AG09309 (cell line): ENCODE measurements at places on chromosomes 3 and 15.

GRCh38 chr15:89621547-89621946, 33.7 kb downstream of the KIF7 start:
- no peak for DNase-seq

- no peak for DNase-seq
Observed at GRCh38 chr3:53645754-53646153, 151.3 kb downstream of the CACNA1D start.

- DNase-seq: peak; percentile 58
Observed at GRCh38 chr15:43872416-43873020, 45.7 kb downstream of the WDR76 start.

DNA sequence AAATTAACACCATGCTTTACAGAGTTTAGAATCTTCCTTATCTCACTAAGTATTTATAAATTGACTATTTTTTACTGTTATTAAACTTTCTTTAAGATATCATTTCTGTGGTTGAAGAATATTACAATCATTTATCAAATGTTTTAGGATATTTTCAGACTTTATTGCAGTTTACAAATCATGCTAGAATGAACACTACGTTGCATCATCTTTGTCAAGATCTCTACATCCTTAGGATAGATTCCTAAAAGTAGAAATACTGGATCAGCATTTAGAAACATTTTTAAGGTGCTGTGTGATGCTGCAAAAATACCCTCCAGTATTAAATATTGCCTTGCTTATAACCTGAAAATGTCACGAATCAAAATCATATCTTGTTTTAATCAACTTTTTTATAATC, 2.5 kb upstream of the PLD1 start:
- no peak for DNase-seq

GRCh38 chr3:89032346-89033013, 74.9 kb upstream of the EPHA3 start:
- no peak for DNase-seq

GRCh38 chr3:46564190-46565021, 1.7 kb downstream of the LRRC2 start:
- DNase-seq: no peak

GRCh38 chr3:139095803-139096466, 51.2 kb upstream of the PRR23C start:
- DNase-seq: no peak

- DNase-seq: no peak
Observed at GRCh38 chr3:194854206-194854605, 168.5 kb downstream of the FAM43A start.

DNA sequence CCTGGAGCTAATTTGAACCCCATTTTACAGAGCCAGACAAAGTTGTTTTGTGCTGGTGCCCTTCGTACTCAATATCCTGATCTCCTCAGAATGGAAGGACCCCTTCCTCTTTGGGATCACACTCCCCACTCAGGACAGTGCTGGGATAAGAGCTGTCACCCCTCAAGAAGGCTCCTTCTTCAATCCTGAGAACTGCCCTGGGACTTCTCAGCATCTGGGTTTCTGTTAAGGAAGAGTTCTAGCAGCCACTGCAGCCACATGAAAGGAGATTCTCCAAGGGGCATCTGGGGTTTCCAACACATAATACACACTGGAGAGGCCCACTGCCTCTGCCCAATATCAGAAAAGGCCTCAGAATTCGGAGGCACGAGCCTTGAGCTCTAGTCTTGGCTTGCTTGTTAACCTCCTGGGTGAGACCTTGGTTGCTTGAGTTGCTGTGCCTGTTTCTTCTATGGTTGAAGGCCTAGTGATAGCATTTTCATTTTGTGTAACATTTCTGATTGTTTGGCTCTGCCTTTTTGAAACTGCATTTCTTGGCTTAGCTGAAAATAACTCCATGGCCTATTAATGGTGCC, 78.8 kb upstream of the NMNAT3 start:
- no peak for DNase-seq

- DNase-seq: no peak
Observed at GRCh38 chr15:42233107-42233506, 25.0 kb upstream of the VPS39 start.

DNA sequence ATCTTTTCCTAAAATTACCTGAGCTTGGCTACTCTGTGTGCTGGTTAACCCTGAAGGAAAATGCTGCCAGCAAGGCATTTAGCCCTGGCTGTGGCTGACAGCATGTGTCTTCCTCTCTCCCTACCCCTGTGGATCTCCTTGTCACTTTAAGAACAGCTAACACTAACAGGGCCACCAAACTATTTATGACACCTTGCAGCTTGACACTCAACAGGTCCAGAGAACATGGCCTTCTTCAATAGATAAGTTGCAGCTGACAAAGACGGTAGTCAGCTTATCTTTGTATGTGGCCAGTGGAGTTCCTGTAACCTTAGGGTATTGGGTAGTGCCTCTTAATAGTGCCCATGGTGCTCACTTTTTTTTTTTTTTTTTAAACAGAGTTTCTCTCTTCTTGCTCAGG, 32.0 kb upstream of the COPB2 start:
- DNase-seq: no peak

- peak; percentile 37 for DNase-seq
Observed at GRCh38 chr15:99143655-99144610, 39.1 kb downstream of the SYNM start.

DNA sequence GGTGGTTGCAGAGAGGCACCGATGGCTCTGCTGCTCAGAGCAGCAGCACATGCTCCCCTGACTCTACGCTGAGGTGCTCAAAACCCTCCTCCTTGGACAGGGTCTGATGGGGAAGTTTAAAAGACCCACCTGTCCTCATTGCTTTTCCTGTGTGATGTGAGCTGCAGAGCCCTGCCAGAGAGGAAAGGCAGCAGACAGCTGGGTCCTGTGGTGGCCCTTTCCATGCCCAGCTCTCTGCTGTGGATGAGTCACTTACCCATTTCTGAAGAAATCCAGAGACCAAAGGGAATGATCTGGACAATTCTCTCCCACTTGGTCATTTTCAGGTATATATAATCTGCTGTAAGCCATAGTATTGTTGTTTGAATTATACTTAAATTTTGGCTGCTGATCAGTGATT, 121.7 kb downstream of the CHDH start:
- no peak for DNase-seq

- DNase-seq: no peak
Observed at GRCh38 chr3:107272471-107272870, 104.8 kb upstream of the CCDC54 start.

DNA sequence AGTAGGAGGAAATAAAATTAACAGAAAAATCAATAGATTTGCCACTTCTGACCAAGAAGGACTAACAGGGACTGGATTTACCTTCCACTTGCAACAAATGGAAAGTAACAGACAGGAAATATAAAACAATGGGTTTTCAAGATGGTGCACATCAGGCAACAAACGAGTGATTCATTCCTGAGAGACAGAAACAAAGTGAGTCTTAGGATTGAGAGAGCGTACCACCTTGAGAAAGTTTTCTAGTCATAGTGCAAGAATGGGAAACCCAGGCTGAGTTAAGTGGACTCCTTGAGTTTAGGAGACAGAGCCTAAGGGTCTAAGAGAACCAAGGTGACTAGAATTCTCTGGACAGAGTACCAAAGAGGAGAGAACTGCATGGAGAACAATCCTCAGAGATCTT, 101.7 kb downstream of the PPP2R3A start:
- no peak for DNase-seq

DNA sequence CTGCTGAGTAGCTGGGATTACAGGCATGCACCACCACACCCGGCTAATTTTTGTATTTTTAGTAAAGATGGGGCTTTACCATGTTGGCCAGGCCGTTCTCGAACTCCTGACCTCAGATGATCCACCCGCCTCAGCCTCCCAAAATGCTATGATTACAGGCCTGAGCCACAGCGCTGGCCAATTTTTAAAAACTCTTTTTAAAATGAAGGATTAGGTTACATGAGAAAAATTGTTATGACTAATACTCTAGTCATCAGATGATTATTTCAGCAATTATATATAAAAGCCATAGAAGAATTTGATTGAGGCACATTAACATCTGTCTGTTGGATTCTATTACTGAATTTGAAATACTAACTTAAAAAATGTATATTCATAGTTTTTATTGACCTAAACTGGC, 134.1 kb upstream of the MNS1 start:
- DNase-seq: peak; percentile 21

GRCh38 chr3:125229707-125230106, 17.2 kb upstream of the SLC12A8 start:
- DNase-seq: no peak

- no peak for DNase-seq
Observed at GRCh38 chr3:69058180-69058946, 6.2 kb upstream of the TMF1 start.

DNA sequence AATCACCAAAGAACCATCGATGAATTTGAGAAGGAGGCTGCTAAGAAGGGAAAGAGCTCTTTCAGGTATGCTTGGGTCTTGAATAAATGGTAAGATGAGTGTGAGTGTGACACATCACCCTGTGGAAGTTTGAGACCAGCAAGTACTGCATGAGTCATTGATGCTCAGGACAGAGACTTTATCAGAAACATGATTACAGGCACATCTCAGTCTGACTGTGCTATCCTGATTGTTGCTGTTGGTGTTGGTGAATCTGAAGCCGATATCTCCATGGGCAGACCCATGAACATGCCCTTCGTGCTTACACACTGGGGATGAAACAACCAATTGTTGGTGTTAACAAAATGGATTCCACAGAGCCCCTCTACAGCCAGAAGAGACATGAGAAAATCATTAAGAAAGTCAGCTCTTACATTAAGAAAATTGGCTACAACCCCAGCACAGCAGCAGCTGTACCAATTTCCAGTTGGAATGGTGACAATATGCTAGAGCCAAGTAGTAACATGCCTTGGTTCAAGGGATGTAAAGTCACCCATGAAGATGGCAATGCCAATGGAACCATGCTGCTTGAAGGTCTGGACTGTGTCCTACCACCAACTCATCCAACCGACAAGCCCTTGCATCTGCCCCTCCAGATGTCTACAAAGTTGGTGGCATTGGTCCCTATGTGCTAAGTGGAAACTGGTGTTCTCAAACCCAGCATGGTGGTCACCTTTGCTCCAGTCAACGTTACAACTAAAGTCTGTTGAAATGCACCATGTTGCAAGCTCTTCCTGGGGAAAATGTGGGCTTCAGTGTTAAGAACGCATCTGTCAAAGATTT, 20.5 kb downstream of the TM4SF4 start:
- DNase-seq: no peak

- no peak for DNase-seq
Observed at GRCh38 chr3:169627789-169628188, 35.7 kb downstream of the MECOM start.

- no peak for DNase-seq
Observed at GRCh38 chr3:30602946-30603345, 3.5 kb upstream of the TGFBR2 start.

GRCh38 chr3:176632925-176633324, 564.4 kb downstream of the TBL1XR1 start:
- no peak for DNase-seq

DNA sequence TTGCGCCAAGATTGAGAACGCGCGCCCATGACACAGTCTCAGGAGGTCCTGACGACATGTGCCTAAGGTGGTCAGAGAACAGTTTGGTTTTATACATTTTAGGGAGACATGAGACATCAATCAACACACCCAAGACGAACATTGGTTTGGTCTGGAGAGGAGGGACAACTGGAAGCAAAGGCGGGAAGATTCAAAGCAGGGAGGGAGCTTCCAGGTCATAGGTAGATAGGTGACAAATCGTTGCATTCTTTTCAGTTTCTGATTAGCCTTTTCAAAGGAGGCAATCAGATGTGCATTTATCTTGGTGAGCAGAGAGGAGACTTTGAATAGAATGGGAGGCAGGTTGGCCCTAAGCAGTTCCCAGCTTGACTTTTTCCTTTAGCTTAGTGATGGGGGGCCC, 828.4 kb upstream of the DPPA4 start:
- DNase-seq: no peak

GRCh38 chr3:118116991-118117390, 917.7 kb downstream of the IGSF11 start:
- no peak for DNase-seq

GRCh38 chr15:80068578-80068977, 9.1 kb downstream of the ZFAND6 start:
- DNase-seq: peak; percentile 47

- DNase-seq: no peak
Observed at GRCh38 chr15:33244471-33244870, 50.0 kb upstream of the FMN1 start.

GRCh38 chr3:50189989-50190388, 1.4 kb upstream of the GNAT1 start:
- no peak for DNase-seq

DNA sequence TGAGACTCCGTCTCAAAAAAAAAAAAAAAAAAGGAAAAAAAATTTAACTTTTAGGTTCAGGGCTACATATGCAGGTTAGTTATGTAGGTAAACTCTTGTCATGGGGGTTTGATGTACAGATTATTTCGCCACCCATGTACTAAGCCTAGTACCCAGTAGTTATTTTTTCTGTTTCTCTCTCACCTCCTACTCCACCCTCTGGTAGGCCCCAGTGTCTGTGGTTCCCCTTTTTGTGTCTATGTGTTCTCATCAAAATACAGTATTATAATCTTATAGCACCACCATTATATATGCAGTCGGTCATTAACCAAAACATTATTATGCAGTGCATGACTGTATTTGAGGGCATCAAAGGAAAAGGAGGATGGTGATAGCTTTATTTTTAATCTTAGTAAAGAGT, 47.3 kb downstream of the CHP1 start:
- no peak for DNase-seq

- no peak for DNase-seq
Observed at GRCh38 chr15:78681281-78682003, 40.4 kb upstream of the CHRNB4 start.

GRCh38 chr3:82087958-82088357, 326.5 kb upstream of the GBE1 start:
- DNase-seq: peak; percentile 61

DNA sequence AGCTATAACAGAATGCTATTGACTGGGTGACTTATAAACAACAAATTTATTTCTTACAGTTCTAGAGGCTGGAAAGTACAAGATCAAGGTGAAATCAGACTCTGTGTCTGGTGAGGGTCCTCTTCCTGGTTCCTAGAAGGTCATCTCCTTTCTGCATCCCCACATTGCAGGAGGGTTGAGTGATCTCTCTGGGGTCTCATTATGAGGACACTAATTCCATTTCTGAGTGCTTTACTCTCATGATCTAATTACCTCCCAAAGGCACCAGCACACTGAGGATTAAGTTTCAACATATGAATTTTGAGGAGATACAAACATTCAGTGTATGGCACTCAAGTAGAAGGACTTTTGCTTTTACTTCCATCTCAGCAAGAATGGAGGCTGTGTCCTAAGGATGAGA, 534.1 kb upstream of the KCNMB2 start:
- DNase-seq: no peak
